Thymus (tissue), 14 donors: ENCODE measurements at places on chromosomes 5 and 9. TPM values are rescaled to one million over a fixed set of nuclear protein-coding genes. Genes with fewer than 3 reads are reported as not detected.

DNA sequence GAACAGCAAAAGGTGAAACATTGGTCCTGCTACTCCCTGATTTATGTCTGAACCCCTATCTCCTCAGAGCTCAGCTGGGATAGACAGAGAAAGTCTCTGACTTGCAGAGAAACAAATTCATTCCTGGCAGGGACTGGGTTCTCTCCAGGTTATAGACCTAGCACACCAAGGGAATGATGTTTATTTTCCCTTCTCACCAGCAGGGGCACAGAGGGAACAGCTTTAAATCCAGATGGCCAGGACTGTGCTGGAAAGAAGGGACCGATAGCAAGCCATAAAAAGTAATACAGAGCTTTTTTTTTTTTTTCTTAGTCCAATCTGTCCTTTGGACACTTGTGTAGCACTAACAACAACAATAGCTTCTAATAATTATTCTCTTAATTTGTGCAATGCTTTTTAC, 141.1 kb upstream of the C9orf72 start:
- no peak for DNase-seq

BNC2 gene
- 3.9 TPM for total RNA-seq

INSL4 gene
- total RNA-seq: 0.05 TPM

DNA sequence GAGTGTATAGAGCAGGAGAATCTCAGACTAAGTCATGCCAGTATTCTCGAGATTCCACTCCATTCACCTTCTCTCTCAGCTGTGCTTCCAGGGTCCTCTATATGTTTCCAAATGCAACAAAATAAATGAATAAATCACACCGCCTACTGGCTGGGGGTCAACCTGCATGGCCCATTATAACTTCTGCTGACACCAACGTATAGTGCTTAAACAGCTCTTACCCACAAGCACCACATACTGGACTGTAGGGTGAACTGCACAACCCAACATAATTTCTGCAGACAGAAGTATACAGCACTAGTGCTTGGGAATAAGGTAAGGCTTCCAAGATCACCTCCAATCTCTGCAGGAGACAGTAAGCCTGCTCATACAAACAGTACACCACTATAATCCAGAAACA, 33.1 kb upstream of the HTR4 start:
- no peak for DNase-seq

EFNA5 gene
- total RNA-seq: 1.7 TPM

DNA sequence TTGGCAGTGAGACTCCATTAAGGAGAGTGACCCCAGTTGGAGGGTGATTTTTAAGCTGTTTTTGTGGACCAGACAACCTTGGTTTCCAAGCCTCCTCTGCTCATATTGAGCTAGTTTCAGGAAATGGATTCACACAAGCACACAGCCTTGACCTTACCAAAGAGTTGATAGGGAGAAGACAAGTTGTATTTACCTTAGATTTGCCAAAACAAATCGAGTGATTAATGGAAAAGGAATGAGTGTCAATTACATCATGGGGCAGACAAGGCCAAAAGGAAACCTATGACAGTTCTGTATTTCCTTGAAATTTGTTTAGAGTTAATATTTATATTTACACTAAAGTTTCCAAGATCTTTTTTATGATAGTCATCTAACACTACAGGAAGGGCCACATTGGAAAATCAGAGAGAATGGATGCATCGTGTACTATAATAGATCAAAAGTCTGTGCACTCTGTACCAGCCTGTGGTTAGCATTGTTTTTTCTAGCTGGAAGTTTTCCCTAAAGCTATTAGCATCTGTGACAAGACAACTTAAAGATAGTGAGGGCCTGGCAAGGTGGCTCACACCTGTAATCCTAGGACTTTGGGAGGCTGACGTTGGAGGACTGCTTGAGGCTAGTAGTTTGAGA, 86.0 kb upstream of the FER start:
- DNase-seq: no peak

TRIM36 gene
- total RNA-seq: 1.8 TPM

SPATA31C1 gene
- total RNA-seq: not detected

- DNase-seq: no peak
Observed at GRCh38 chr9:108108280-108108851, 618.8 kb upstream of the KLF4 start.

DNA sequence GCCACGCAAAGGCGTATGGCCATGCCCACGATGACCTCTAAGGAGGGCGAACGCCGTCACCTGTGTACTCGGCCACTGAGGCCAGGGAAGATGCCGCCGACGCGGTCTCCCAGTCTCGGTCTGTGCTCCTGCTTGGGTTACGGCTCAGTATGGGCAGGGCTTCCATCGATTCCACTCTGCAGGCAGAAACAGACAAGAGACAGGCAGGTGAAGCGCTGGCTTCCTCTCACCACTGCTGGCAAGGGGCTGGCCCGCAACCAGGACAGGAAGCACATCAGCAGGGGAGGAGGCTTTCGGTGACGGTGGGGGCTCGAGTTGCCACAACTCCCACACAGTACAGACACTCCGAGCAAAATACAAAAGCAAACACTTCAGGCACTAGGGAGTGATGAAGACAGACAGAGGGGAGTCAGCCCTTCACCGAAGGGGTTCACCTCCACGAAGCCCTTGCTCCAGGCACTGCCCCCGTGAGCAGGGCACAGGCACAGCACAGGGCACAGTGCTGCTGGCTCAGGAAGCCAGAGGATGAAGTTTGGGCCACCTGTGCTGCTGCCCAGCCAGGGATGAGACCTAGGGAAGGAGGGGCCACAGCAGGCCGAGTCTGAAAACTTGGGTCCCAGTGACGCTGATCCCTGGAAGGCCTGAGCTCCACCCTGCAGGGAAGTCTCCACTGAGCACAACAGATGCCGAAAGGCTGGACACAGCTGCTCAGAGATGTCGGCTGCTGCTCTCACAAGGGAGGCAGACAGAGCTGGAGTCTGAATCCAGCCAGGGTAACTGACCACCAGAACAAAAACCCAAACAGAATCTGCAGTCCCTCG, 91.3 kb downstream of the CAMSAP1 start:
- no peak for DNase-seq

ACTBL2 gene
- not detected for total RNA-seq

PGM5 gene
- total RNA-seq: 4.3 TPM

SNCAIP gene
- total RNA-seq: 5.2 TPM
